Stimulated activated CD4-positive, alpha-beta T cell treated with anti-CD3 and anti-CD28 coated beads, Interleukin-12 subunit alpha, Interleukin-12 subunit beta, amount 100 ng/mL, for 24 hours (primary cell): ENCODE measurements at places on chromosomes 7 and 10.

DNA sequence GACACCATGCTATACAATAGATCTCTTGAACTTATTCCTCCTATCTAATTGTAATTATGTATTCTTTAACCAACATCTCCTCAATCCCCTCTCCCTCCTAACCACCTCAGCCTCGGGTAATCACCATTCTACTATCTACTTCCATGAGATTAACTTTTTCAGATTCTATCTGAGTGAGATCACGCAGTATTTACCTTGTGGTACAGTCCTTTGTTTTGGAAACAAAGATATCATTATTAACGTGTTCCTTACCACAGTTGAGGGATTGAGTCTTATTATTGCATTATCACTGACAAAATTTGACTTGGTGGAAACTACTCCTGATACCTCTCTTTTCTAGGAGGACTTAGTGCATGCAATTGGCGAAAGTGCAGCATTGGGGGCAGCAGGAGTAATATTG is 26.0 kb upstream of the HYAL4 start:
- no peak for DNase-seq

- no peak for DNase-seq
Observed at GRCh38 chr7:157077021-157077420, 61.7 kb upstream of the UBE3C start.

GRCh38 chr10:119416855-119417254 is 125.7 kb downstream of the RGS10 start:
- DNase-seq = peak; percentile 68

DNA sequence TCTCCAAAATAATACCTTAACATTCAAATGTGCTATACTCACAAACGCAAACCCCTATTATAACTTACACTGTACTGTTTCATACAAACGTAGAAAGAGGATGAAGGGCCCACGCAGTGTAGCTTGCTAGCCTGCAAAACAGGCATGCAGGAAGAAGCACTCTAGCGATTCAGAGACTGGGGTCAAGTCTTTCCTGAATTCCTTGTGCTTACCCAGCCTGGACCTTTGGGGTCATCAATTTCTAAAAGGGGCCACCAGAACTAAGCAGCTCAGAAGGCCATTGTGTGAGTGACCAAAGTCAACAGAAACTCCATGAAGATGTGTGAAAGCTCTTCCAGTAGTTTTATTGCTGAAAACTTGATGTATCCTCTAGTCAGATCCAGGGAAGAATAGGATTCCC is 111.9 kb downstream of the SVIL start:
- DNase-seq = no peak

DNA sequence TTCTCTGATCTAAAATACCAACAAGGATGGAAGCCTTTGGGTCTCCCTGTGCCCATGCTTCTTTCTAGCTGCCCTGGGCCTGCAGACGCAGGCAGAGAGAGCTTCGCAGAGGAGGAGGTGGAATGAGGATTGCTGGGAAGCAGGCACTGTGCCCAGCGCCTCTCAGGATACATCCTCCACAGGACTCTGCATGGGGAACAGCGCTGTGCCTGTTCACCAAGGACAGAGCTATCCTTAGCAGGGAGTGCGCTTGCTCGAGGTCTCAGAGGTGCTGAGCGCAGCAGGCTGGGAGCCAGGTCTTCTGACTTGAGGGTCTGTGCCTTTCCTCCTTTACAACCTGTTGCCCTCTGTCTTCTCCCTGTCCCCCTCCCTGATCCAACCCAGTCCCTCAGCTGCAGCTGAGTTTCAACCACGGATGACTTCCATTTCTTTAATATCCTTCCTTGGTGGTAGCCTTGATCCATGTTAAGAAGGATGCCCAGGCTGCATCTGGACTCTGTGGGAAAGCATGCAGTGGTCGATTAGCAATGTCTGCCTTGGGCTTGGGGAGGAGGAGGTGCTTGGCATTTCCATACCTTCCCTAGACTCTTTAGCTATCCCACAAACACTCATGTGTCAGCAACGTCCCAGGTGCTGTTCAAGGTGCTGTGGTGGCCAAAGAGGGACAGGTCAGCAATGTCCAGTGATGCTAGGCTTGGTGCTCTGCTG is 219.6 kb upstream of the GPR26 start:
- no peak for DNase-seq
